Chondrocyte (in vitro differentiated cells): ENCODE measurements at places on chromosomes 5 and 9. TPM values are rescaled to one million over a fixed set of nuclear protein-coding genes. Genes with fewer than 3 reads are reported as not detected.

ITK gene
- not detected in 3 replicates for total RNA-seq

TSC1 gene
- total RNA-seq: 37.7 to 50.7 TPM (median 42.5 TPM) in 3 replicates

PPP2R2B gene
- total RNA-seq: 0.35 to 0.74 TPM in 2 of 3 replicates, not detected in the other

RNF183 gene
- total RNA-seq: not detected in 3 replicates

LCN1 gene
- total RNA-seq: 0.60 TPM in 1 of 3 replicates, not detected in the others

ZFR gene
- 75.5 to 77.8 TPM (median 77.1 TPM) in 3 replicates for total RNA-seq

FGFR4 gene
- 0.27 to 1.9 TPM (median 1.1 TPM) in 3 replicates for total RNA-seq

SNX30 gene
- total RNA-seq: 14.5 to 20.1 TPM (median 19.9 TPM) in 3 replicates

AQP7 gene
- total RNA-seq: 0.30 to 0.80 TPM (median 0.33 TPM) in 3 replicates

GMCL2 gene
- total RNA-seq: not detected in 3 replicates

PLPP7 gene
- total RNA-seq: 1.1 to 2.3 TPM (median 1.5 TPM) in 3 replicates

CDH9 gene
- total RNA-seq: not detected in 3 replicates

FAM78A gene
- 1.4 to 1.6 TPM (median 1.5 TPM) in 3 replicates for total RNA-seq

LHX3 gene
- total RNA-seq: not detected in 3 replicates

SOWAHA gene
- total RNA-seq: not detected in 3 replicates

SPINK4 gene
- total RNA-seq: not detected in 3 replicates

PCDHB16 gene
- 4.3 to 6.1 TPM (median 5.9 TPM) in 3 replicates for total RNA-seq

CTXN3 gene
- not detected in 3 replicates for total RNA-seq
